HFF-Myc (cell line): ENCODE measurements at places on chromosomes 4 and X.

DNA sequence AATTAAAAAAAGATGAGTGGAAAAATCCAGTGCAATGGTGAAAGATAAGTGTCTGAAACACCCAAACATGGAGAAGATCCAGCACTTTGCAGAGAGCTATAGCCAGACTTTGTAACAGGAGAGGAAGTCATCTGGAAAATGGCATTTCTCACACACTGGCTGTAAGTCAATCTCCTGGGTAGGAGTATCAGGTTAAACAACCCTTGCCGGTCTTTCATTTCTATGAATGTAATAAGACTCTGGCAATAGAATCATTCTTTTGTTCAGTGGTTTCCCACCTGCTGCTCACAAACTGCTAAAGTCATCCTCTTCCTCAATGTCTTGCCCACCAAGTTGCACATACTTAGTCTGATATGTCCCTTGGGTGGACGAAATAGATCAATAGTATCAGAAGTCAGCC is 94.0 kb upstream of the ATP8A1 start:
- no peak for DNase-seq

- no peak for DNase-seq
Measured at GRCh38 chrX:64894454-64895038, 81.7 kb downstream of the ZC4H2 start.

- no peak for DNase-seq
Measured at GRCh38 chr4:6761649-6762615, 20.6 kb upstream of the KIAA0232 start.

- no peak for DNase-seq
Measured at GRCh38 chr4:121182296-121182695, 18.2 kb upstream of the TNIP3 start.

DNA sequence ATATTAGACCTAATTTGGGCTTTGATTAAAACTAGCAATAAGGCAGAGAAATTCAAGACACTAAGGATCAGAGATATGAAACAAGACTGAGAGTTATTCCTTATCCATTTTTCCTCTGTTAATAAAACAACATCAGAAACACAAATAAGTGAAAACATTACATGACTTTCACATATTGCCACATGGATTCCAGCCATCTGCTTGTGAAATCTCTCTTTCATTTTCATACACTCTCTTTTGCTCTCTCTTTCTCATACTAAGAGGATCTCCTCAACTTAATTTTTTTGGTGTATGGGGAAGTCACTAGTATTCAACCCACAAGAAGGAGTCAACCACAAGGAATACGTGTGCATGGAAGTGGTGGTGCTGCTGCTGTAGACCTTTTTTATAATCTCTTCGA is 183.0 kb downstream of the LDB2 start:
- DNase-seq: no peak

GRCh38 chr4:7928711-7929110 is 10.9 kb downstream of the AFAP1 start:
- DNase-seq: no peak

DNA sequence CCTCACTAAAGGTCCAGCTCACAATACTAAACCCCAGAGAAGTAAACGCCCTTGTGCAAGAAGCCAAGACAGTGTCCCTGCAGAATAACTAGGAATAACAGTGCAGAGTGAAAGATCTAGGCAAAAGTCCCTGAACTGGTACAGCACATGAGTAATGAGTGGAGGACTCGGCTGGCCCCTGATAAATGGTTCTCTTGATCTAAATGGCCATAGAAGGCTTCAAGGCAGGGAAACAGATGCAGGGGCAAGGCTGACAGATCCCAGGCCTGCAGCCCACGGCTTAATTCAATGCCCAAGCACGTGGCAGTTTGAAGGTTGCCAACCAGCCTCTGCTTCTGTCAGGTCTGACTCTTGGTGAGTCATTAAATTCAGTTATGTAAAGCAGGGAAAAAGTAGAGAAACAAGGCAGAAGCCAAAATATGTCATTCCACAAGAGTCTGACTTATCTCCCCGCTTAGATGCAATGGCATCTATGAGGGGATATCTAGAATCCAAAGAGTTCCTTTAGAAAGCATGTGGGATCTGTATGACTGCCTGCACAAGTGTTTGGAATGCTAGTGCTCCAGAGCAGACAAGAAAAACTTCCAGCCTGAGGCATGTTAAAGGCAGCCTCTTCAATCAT is 121.3 kb downstream of the PRDM5 start:
- no peak for DNase-seq

- DNase-seq: no peak
Measured at GRCh38 chr4:133921280-133922195, 280.1 kb downstream of the PABPC4L start.

GRCh38 chr4:55242506-55242905 is 103.5 kb upstream of the SRD5A3 start:
- DNase-seq: no peak

GRCh38 chr4:31518796-31519250 is 798.7 kb downstream of the PCDH7 start:
- DNase-seq: no peak

DNA sequence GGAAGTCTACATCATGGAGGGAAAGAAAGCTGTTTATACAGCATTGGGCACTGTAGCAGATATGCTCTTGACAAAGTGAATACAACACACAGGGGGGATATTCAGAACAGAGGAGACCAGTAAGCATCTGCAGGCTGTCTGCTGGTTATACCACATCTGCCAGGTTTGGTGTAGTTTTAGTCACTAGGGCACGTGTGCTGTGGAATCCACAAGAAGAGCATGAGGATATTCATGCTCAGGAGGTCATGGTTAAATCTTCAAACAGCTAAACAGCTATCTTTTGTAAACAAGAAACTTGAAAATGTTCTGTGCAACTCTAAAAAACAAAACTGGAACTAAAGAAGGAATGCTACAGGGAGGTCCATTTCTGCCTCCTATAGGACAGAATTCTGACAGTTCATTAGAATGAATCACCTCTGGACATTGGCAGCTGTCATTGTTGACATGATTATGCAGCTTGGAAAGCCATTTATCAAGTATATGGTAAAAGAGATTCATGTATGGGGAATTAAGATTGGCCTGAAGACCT is 175.8 kb downstream of the RCHY1 start:
- no peak for DNase-seq

GRCh38 chr4:46124773-46125413 is 1.0 kb upstream of the GABRG1 start:
- no peak for DNase-seq

- no peak for DNase-seq
Measured at GRCh38 chr4:94700298-94700697, 57.5 kb upstream of the BMPR1B start.

DNA sequence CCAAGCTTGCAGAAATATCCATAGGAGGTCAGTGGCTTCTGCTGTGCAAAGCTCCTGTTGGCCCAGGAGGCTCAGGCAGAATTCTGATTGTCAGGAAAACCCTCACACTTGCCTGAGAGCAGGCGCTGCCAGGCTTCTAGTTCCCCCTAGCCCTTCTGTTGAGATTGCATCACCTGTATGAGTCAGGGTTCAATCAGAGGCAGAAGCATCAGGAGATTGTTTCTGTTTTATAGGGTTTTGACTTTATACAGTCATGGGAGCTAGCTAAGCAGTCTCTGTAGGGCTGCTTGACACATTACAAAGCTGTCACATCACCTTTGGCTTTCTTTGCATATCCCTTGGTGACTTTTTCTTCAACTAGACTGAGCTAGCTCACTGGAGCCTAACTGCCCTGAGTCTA is 27.8 kb downstream of the DIPK2B start:
- DNase-seq: no peak

- no peak for DNase-seq
Measured at GRCh38 chr4:163663454-163664225, 169.2 kb downstream of the TMA16 start.

GRCh38 chr4:4670869-4671268 is 129.0 kb upstream of the STX18 start:
- DNase-seq: no peak

GRCh38 chr4:155548173-155548572 is 118.5 kb upstream of the GUCY1A1 start:
- DNase-seq: peak; percentile 76

GRCh38 chr4:154485127-154485773 is 6.3 kb downstream of the DCHS2 start:
- no peak for DNase-seq

- no peak for DNase-seq
Measured at GRCh38 chr4:57158221-57158620, 48.0 kb upstream of the IGFBP7 start.

- no peak for DNase-seq
Measured at GRCh38 chr4:8655411-8656184, 63.0 kb downstream of the CPZ start.

- DNase-seq: no peak
Measured at GRCh38 chr4:38056011-38056685, 96.0 kb downstream of the PTTG2 start.

DNA sequence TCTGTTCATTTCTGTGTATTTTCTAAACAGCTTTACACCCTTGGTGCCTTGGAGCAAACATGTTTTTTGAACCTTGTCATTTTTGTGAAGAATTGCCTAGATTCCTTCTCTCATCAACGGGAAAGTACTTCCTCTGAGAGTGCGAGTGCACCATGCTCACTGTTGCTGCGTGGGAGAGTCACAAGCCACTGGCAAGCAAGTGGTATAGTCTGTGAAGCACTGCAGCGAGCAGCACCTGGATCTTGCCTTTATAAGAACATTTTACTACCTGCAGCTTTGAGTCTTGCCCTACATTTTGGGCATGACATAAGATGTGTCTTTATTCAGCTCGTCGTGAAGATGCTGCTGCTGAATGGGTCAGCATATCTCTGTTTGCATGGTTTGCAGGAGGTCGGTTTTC is 44.9 kb downstream of the HADH start:
- DNase-seq: no peak

- no peak for DNase-seq
Measured at GRCh38 chr4:19178835-19179234, 1072.9 kb upstream of the SLIT2 start.

- no peak for DNase-seq
Measured at GRCh38 chr4:53494851-53495250, 96.4 kb downstream of the LNX1 start.

- DNase-seq: no peak
Measured at GRCh38 chr4:106852426-106852825, 183.7 kb downstream of the DKK2 start.

DNA sequence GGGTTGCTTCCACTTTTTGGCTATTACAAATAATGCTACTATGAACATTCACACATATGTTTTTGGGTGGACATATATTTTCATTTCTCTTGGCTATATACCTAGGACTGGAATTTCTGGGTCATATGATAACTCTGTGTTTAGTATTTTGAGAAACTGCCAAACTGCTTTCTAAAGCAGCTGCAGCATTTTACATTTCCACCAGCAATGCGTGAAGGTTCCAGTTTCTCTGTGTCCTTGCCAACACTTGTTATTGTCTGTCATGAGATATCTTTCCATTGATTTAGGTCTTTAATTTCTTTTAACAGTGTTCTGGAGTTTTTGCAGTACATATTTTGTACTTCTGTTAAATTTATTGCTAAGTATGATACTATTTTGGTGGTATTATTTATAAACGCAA is 48.3 kb downstream of the CLCN5 start:
- no peak for DNase-seq

DNA sequence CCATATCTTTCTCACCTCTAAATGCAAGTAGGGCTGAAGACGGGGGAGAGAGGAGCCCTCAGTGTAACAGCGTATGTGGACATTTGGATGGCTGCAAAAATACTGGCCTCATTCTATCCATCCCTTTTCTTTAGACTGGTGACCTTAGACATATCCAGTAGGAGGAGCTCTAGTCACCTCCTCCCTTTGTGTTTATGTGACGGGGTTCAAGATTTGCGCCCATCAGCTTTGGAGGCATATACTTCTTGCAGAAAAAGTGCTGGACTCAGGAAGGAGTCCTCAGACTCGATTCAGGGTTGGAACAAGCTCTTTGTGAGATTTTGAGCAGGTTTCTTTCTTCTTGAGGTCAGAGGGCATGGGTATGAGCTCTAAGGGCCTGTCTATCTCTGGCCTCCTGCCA is 86.2 kb downstream of the MAMLD1 start:
- DNase-seq: no peak

GRCh38 chrX:23732704-23733103 is 10.4 kb downstream of the ACOT9 start:
- DNase-seq: no peak

GRCh38 chr4:80568891-80569290 is 233.4 kb downstream of the CFAP299 start:
- no peak for DNase-seq

DNA sequence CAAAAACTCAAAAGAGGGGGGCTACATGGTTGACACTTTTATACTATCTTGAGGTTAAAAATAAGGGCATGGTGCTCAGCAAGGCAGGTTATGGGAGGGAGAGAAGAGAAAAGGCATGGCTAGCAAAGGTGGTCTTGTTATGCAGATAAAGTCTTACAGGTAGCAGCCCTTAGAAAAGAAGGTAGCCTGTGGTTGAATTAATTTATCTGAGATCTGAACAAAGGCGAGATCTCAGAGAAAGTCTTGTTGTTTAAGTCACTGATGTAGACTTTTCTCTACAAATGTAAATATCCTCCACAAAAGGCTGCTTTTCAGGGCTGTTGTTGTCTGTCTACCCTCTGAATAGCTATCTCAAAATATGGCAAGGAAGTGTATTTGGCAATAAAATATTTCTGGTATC is 1250.4 kb downstream of the PCDH18 start:
- no peak for DNase-seq

DNA sequence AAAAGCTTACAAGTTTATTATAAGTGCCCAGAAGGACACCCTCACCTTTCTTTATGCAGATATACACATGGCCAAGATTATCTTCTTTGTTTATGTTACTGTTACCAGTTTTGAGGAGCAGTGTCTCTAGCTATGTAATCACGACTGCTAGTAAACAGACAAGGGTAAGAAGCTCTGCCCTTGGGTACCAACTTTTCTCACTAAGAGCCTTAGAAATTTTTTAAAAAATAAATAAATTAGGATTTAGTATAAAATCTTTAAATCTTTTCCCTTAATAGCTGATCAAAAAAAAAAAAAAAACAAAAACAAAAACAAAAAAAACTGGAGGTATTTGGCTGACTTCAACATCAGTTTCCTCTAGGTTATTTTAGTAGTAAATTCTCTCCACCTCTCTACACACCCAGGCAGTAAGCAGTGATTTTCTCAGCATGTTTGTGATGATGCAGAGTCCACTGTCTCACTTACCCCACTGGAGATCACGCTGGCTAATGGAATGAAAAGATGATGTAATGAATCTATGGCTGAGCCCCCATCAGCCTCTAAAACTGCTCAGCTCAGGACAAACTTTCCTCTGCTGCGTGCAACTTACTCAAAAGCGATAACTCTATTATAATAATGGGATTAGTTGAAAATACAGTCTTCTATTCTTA is 125.9 kb downstream of the FRYL start:
- no peak for DNase-seq

DNA sequence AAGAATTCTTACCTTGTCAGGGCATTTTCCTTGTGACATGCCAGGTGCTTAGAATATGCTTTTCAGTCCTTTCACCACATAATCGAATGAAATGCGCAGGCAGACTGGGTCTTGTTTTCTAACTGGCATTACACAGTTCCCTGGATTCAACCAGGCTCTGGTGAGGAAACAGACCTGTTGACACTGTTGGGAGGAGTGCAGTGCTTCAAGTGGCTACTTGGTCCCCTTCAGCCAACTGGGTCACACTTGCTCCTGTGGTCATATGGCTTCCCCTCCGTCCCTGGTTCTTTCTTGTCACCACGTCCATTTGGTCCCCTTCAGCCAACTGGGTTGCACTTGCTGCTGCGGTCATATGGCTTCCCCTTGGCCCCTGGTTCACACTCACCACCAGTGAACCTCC is 9.7 kb downstream of the SMIM20 start:
- no peak for DNase-seq

GRCh38 chrX:81082649-81083048 is 119.1 kb downstream of the HMGN5 start:
- DNase-seq: no peak

GRCh38 chr4:53935780-53936179 is 128.6 kb downstream of the CHIC2 start:
- DNase-seq: no peak
